Activated naive CD8-positive, alpha-beta T cell treated with anti-CD3 and anti-CD28 coated beads for 36 hours (primary cell): ENCODE measurements at places on chromosomes 1 and 21.

GRCh38 chr1:116559304-116559761 lies 11.5 kb downstream of the CD58 start:
- DNase-seq, result no peak

DNA sequence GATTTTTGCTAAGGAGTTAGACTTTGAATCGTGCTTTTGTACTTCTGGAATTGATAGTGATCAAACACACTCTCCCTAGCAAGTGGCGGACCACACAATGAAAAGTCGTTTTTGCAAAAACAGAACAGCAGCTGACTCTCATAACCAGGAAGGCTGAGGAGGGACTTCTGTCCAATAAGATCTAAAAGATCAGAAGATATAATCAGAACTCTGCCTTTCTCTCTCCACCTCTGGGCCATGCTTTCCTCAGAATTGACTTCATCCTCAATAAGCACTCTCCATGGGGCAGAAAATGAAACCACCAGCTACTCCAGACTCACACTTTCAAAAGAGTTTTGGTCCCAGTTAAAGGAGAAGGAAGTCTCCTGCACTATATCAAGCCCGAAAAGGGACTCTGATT lies 55.3 kb upstream of the SAMD13 start:
- DNase-seq, result no peak

DNA sequence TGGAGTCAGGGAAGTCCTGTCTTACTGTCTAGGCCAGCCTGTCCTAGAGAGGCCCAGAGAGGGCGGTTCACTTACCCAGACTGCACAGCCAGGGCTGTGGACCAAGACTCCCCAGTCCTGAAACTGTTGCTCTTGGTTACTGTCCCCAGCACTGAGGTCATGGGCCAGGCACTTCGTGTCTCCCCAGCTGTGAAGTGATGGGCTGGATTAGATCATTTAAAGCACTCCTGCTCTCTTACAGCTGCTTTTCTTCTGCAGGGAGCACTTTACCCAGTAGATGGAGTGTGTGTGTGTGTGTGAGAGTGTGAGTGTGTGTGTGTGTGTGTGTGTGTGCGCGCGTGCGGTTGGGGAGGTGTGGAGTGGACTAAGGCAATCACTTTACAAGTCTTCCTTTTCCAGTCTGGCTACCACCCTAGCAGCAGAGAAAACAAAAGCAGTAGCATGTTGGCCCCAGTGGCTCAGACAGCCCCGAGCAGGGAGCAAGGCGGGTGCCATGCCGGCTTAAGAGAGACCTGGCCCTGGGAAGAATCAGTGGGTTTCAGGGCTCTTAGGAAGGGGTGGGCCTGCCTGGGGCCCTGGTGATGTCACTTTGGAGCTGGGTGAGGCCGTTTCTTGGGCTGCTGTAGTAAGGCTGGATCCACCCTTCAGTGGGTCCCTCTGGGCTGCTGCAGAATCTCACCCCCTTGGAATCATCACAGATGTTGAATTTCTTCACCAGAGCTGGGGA lies 2.4 kb downstream of the SPSB1 start:
- DNase-seq, result no peak

GRCh38 chr1:102434421-102434820 lies 437.7 kb upstream of the OLFM3 start:
- peak; percentile 0 for DNase-seq

DNA sequence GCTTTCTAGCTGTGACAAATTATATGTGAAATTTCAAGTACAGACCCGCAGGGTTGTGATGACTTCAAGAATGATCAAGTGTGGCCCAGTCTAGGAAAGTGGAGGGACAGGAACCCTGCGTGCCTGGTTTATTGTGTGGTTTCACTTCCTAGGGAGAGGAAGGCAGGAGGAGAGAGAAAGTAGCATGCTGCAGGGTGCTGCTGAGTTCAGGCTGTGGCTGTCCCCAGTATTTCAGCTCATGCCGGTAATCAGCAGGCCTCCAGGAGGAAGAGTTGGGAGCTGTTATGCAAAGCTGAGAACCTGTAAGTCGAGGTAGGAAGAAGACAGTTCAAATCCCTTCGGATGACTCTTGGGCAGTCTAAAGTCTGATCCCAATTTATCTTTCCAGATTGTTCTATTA lies 140.4 kb downstream of the ROR1 start:
- DNase-seq, result no peak

GRCh38 chr1:76715474-76715873 lies 151.8 kb upstream of the ST6GALNAC5 start:
- no peak for DNase-seq

DNA sequence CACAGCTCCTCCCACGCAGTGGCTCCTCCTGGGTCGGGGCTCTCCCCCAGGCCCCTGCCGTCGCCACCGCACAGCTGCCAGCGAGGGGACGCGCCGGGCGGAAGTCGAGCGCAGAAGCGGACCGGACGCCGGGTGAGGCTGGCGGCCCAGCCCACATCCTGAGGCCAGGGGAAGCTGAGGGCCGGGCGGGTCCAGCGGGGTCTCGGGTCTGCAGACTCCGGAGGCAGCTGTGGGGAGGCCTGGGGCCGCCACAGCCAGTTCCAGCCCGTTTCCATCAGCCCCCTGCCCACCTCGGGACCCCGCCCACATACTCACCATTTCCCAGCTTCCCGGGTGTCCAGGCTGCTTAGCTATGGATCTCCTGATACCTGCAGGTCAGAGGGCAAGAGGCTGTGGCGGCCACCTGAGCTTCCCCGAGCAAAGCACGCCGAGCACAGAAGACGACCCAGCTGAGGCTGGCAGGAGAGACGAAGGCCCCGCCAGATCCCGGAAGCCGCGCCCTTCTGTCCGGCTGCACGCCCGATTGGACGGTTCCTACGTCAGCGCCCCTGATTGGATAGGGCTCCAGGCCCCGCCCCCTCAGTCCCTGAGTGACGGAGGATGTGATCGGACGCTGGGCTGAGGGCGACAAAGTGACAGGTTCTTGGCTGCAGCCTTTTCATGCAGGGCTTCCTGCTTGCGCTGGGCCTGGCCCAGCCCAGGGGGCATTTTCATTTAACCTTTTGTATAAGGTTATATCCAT lies 38.7 kb upstream of the ZNF124 start:
- peak; percentile 96 for DNase-seq

DNA sequence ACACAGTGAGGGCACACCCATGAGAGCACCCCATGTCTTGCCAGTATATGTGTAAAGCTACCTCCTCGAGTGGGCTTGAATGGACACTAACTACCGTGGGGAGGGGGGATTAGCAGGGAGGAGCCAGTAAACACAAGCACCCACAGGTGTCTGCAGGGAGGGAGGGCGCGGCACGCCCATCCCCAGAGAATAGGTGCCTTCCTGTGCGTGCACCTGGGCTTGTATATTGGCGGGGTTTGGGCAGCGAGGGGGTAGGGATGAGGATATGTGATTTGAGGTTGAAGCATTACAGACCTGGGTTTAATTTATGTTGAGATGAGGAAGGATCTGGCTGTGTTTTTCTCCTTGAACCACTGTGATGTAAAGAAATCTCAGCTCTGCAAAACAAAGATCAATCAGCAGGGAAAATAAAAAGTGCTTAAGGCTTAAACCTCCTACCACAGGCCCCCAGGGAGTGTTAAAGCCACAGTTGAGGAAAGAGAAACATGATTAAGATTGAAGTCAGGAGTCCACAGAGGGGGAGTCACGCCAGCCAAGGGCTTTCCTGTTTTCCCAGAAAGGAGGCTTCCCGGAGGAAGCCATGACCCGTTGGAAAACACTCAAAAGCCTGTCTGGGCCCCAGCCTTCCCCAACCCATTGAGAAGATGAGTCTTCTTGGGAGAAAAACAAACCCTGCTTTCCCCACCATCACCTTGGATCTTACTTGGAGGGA lies 80.0 kb downstream of the CAMK2N1 start:
- no peak for DNase-seq

DNA sequence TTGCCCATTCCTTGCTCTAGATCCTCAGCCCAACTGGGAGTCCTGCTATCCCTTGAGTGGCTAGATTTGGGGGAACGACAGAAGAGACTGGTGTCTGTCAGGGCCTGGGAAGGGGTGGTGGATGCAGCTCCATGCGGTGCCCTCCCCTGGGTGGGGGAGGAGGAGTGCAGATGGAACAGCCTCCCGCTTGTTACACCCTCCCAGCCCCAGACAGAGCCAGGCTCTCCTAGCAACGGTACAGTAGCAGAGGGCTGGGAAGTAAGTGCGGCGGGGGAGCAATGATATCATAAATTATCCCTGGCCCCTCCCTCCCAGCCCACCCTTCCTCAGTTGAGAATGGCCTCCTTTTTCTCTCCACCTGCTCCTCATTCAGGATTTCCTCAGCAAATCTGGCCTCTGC lies 37.2 kb downstream of the RHBG start:
- DNase-seq, result no peak

DNA sequence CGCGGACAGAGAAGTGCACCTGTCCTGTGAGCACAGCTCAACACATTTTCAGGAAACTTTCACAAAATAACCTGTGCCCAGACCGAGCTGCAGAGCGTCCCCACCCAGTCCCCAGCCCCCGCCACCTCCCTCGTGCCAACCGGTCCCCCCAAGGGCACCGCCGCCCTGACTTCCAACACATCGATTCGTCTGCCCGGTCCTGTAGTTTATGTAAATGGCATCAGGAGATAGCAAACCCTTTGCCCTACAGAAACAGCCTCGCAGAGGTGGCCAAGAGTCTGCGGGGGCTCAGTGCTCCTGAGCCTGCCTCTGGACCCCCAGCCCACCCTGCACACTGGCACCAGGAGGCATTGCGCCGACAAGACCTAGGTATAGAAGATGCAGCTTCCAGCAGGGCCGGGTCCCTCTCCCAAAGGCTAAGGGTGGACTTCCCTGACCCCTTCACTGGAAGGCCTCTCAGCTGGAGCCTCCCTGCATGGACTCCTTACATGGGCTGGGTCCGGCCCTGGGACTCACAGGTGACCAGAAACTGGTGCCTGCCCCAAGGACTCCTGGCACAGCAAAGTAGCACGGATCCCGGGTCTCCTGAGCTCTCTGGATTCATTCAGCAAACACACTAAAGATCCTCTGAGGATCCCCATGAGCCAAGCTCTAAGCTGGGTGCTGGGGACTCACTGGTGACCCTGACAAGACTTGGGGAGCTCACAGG lies 6.6 kb upstream of the PLEKHG5 start:
- DNase-seq, result no peak

DNA sequence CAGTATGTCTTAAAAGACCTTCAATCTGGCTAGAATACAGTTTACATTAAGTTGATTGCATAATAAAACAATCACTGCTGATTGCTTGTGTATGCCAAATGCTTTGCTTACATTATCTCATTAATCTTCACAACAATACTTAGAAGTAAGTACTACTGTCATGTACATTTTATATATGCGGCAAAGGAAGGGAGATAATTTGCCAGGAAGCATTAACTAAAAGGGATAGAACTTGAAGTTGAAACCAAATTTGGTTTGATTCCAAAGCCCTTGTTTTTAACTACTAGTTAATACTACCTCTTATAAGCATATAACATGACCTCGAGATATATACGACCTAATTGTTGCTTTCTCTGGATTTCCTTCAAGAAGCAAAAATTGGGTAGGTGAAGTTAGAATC lies 155.8 kb downstream of the NTMT2 start:
- DNase-seq, result no peak

- no peak for DNase-seq
These were observed 327.8 kb upstream of the USP24 start for GRCh38 chr1:55542901-55543504.

- no peak for DNase-seq
These were observed 7.1 kb downstream of the CHRNB2 start for GRCh38 chr1:154574716-154575115.

- no peak for DNase-seq
These were observed 735.4 kb downstream of the LTN1 start for GRCh38 chr21:28257276-28257675.

DNA sequence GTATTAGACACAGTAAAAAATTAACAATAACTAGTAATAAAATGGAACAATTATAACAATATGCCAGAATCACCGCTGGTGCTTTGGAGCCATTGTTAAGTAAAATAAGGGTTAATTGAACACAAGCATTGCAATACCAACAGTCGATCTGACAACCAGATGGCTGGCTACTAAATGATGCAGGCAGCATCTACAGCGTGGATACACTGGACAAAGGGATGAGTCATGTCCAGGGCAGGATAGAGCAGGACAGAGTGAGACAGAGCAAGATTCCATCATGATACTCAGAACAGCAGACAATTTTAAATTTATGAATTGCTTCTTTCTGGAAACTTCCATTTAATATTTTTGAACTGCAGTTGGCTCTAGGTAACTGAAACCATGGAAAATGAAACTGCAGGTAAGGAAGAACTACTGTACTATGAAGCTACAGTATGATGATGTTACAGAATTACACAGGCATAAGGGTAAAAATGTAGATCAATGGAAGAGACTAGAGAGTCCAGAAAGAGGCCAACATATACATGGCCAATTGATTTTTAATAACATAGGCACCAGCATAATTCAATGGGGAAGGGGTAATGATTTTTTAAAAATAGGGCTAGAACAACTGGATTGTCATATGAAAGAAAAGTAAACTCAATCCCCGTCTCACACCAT lies 168.7 kb downstream of the RRAGC start:
- DNase-seq, result no peak

- DNase-seq, result no peak
These were observed 13.7 kb upstream of the TRIM62 start for GRCh38 chr1:33195556-33195955.

DNA sequence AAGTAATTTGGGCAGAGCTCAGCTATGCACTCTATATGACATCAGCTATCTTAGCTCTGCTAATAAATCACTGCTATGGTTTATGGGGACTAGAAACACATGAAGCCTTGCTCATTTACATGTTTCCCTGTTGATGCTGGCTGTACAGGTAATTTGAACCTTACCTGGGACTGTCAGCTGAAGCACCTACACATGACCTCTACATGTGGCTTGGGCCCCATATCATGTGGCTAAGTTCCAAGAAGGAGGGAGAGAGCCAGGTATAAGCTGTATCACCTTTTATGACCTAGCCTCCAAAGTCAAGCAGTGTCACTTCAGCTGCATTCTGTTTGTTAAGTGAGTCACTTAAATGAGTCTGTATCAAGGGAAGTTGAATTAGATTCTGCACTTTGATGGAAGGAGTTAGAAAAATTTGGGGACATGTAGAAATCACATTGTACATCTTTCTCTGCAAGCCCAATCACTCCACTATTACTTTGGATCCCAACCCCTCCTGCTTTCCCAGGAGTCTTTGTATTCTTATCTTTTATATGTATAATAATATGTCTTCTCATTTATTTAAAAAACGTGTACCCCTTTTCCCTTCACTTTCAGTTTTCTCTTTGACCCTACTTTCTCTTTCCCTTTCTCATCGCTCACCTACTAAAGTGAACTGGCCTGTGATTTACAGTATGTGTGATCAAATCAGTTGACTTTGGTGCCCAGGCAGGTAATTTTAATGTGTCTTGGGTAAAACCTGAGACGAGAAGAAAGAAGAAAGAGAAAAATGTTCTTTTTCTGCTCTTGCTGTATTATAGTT lies 53.4 kb upstream of the PRKACB start:
- DNase-seq, result no peak

DNA sequence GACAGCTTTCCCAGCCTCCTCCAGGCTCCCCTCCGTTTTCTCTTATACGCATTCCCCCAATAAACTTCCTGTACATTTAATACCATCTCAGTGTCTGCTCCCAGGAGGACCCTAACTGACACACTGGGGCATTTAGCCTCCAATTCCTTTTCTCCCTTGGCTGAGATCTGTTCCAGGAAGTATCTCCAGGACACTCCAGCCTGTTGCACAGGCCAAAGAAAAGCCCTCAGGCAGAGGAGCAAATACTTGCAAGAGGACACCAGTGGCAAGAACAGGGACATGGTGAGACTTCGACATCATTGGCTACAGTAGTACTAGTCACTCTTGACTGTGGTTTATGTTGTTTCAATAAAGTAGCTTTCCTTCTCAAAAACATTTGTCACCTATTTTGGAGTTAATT lies 4.7 kb upstream of the SYNJ1 start:
- DNase-seq, result no peak
